Fibroblast of gingiva (primary cell): ENCODE measurements at places on chromosomes 3 and 15.

DNA sequence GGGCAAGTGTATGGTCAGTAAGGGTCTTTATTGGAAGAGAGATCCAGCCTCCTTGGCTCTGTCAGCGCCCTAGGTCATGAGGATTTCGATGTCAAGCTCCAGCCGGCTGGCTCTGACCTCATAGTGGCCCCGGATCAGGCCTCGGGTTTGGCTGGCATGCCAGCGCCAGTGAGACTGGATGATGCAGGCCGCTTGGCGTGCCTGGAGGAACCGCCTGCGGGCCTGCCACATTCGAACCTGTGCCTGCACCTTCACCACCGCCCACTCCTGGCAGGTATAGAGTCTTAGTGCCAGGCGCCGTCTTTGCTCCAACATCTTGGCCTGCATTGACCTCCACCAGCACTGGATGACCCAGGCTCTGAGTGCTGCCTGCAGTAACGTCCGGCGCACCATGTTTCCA, 483 bp downstream of the IQCF6 start:
- DNase-seq: no peak

DNA sequence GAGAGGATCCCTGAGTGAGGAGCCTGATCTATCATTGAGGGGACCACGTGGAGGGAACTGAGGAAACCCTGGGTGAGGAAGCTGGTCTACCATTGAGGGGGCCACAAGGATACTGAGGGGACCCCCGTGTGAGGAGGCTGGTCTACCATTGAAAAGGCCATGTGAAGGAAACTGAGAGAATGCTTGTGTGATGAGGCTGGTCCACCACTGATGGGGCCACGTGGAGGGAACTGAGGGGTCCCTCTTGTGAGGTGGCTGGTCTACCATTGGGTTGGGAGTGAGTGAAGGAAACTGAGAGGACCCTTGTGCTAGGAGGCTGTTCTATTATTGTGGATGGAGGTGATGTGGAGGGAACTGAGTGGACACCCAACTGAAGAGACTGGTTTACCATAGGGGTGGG, 161.3 kb downstream of the FBLN2 start:
- DNase-seq: no peak

DNA sequence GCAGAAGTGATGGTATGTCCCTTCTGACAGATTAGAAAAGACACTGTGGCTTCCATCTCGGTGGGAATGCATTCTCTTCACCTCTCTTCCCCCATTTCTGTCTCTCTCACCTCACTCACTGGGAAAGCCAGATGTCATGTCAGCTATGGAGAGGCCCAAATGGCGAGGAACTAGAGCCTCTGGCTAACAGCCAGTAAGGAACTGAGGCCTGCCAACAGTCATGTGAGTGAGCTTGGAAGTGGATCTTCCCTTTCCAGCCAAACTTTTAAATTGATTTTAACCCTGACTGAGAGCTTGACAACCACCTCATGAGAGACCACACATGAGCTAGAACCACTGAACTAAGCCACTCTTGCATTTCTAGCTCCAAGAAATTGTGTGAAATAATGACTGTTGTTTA, 35.2 kb upstream of the CDAN1 start:
- no peak for DNase-seq

DNA sequence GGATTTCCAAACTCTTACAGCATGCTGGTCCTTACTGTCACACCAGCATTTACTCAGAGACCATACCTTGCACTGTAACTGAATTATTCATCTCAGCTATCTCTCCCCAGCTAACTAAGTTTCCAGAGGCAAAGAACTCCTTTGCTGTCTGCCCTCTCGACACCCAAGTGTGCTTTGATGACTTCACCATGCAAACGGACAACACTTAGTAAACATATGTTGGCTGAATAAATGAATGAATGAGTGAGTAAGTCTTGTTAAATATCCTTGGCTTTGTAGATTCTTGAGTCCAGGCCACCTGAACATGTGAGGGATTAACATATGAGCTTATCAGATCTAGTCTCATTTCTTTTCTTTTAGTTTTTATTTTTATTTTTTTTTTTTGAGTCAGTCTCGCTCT, 138.2 kb downstream of the PLD1 start:
- no peak for DNase-seq

- DNase-seq: no peak
Measured at GRCh38 chr3:194675081-194675640, 3.2 kb upstream of the LSG1 start.

DNA sequence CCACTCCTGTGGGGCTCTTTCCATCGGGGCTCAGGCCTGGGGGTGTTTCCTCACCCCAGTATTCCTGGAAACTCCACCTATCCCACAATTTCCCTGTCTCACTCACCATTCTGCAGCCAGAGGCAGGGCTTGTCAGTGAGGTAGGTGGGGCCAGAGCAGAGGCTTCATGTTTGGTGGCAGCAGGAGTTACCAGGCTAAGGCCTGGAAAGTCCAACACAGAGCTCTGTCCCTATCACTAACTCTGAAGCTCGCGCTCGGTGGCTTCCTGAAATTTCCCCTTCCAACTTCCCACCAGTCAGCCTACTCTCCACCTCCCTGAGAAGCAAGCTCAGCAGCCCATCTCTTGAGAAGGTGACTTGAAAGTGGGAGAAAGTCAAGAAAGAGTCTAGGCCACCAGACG, 44.2 kb downstream of the CDC25A start:
- no peak for DNase-seq

DNA sequence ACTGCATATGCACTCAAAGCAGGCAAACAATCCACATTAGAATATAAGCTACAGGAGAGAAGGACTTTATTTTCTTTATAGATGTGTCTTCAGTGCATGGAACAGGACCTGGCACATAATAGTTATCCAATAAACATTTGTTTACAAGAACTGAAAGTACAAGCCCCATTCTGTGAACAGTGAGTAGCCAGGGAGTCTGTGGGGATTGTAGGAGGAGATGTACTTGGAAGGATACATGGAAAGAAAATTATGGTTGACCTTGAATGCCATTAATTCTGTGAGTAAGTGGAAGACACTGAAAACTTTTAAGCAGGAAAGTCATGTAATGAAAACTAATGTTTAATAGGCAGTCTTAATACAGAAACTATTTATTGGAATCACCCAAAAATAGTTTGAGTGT, 28.3 kb downstream of the MASP1 start:
- DNase-seq: peak; percentile 89

GRCh38 chr3:124972457-124972856, 37.9 kb upstream of the MUC13 start:
- no peak for DNase-seq

DNA sequence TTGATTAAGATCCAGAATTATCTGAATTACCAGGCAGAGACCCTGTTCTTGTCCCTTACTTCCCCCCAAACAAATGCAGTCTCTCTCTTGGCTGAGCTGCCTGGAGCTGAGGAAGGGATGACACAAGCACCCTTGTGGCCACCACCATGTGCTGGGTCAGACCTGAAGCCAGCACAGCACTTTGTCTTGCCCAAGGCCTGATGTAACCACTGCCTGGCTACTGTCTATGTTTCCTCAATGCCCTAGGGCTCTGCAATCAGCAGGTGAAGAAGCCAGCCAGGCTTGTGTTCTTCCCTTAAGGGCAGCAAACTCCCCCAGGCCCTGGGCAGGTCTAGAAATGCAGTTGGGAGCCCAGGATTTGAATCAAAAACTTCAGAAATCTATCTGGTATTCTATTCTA, 15.8 kb upstream of the CASR start:
- DNase-seq: no peak

DNA sequence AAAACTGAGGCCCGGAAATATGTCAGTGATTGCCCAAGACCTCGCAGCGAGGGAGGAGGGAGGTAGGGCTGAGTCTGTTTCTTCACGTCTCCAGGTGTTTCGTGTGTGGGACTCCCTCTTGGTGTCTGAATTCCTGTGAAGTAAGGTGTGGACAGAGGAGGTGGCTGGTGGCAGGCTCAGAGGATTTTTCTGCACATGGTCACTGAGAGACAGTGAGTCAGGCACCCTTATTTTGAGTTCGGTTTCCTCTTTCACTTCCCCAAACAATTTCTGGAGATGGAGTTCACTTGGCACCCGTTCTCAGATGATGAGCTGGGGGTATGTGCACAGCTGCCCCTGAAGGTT, 46.3 kb upstream of the VPS8 start:
- no peak for DNase-seq

DNA sequence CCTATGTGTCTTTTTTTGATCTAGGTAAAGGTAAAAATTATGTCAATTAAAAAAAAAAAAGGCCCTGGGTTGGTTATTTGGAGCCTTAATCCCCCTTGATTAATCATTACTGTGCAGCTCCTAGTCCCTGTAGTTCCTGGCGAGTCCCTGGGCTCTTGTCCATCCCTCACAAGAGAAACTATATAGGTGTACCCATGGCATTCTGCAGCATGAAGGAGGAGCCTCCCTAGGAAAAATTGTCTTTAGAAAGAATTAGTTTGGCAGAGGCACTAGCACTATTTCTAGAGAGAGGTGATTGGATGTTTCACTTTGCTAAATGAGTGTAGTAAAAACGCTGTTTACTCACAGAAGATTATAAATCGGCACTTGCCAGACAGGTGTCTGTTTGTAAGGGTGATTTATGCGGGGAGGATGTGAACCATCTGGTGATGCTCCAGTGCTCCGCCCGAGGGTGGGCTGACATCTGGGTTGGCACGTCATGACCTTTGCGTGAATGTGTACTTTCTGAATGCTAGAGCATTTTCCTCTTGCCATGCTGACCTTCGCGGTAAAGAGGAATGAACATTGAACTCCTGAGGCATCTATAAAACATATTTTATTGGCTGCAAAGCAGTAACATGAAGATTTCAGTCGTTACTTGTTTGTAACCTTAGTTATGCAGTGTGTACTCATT, 12.6 kb downstream of the PLCL2 start:
- DNase-seq: peak; percentile 22

- DNase-seq: no peak
Measured at GRCh38 chr3:5195605-5196004, 8.1 kb downstream of the EDEM1 start.

GRCh38 chr15:60370105-60370868, 27.5 kb downstream of the ANXA2 start:
- DNase-seq: no peak

DNA sequence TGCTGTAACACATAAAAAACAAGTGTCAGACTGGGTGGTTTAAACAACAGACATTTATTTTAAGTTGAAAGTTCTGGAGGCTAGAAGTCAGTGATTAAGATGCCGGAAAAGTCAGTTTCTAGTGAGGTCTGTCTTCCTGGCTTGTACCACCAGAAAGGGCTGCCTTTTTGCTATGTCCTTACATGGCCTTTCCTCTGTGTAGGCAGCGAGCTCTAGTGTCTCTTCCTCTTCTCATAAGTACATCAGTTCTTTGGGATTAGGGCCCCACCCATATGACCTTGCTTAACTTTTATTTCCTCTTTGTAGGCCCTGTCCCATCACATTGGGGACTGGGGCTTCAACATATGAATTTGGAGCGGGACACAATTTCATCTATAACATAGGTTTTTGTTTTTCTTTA, 128.0 kb downstream of the BBX start:
- DNase-seq: no peak

- peak; percentile 45 for DNase-seq
Measured at GRCh38 chr15:50024281-50024680, 94.8 kb downstream of the ATP8B4 start.

DNA sequence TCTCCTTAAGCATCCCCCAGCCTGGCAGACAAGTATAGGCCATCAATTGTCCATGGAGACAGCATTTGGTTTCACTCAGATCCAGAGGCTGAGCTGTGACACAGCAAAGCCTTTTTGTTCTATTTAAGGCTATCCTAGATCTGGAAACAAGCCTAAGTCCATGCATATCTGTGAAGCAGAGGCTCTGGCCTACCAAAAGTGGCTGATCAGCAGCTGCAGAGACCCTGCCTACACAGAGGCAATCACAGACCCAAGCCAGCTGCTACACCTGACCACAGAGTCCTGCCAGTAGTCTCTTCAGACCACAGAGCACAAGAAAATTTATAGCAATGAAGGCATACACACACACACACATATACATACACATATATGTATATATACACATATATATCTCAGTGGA, 501.7 kb upstream of the ARPP21 start:
- DNase-seq: no peak

GRCh38 chr3:88997260-88997659, 110.2 kb upstream of the EPHA3 start:
- DNase-seq: no peak

- no peak for DNase-seq
Measured at GRCh38 chr3:2656806-2657777, 453.1 kb downstream of the IL5RA start.

- no peak for DNase-seq
Measured at GRCh38 chr3:144107923-144108322, 136.3 kb downstream of the DIPK2A start.

- no peak for DNase-seq
Measured at GRCh38 chr3:21624524-21624923, 126.5 kb downstream of the ZNF385D start.
